ENCODE measurements at places on chromosomes 5 and 9.

GRCh38 chr5:126658561-126658960, 57.8 kb downstream of the PHAX start:
- no peak for DNase-seq

- DNase-seq, result no peak
Observed at GRCh38 chr9:97892421-97892820, 29.9 kb downstream of the TRMO start.

- DNase-seq, result no peak
Observed at GRCh38 chr9:84673806-84674205, 4.3 kb downstream of the NTRK2 start.

DNA sequence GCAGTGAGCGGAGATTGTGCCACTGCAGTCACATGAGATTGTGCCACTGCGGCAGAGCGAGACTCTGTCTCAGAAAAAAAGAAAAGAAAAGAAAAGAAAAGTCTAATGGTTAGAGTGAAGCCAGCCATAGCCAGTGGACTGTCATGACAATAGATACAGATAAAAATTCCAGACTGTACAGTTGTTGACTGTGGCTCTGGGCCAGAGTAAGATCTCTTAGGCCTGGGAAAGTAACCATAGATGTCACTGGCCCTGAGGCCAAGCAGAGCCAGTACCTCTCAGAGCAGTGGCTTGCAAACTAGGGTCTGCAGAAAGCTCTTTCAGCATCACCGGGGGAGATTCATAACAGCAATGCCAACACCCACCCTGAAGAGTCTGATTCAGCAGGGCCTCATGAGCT, 44.1 kb upstream of the SUB1 start:
- DNase-seq, result no peak

DNA sequence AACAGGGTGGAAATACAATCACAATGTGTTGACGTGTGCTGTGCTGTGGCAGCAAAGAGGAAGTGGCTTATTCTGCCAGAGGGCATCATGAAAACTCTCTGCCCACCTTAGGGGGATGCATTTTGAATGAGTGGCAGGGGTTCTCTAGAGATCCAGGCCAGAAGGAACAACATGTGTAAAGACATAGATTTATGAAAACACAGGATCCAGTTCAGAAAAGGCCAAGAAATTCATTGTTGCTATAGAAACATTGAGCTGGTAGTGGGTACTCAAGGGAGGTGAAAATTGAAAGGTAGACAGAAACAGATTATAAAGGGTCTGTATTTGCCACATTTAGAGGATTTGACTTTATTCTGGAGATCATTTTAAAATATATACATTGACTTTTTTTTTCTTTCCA, 417.7 kb downstream of the ENC1 start:
- DNase-seq, result no peak

GRCh38 chr5:4921929-4922328, 218.2 kb upstream of the ADAMTS16 start:
- DNase-seq, result no peak

GRCh38 chr9:124852829-124853531, at the start of gene WDR38:
Gene WDR38, plus strand, starts transcription at chr9:124853460. Its CDS starts 72 bp downstream, at chr9:124853532.
- DNase-seq, result peak; percentile 50

GRCh38 chr5:146069780-146070099, 35.6 kb downstream of the PLAC8L1 start:
- DNase-seq, result no peak

GRCh38 chr5:82534986-82535385, 256.8 kb upstream of the RPS23 start:
- peak; percentile 67 for DNase-seq

DNA sequence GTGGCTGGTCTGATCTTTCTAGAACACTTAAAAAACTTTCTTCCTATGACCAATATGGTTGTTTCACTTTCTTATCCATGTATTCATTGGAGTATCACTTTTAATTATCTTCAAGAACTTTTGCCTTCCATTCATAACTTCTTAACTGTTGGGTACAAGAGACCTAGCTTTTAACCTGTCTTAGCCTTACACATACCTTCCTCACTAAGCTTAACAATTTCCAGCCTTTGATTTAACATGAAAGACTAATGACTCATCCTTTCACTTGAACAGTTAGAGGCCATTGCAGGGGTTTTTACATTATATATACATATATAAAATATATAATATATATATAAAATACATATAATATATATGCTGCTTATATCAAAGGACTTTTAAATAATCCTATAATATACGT, 57.9 kb downstream of the ABHD17B start:
- no peak for DNase-seq

- no peak for DNase-seq
Observed at GRCh38 chr5:157972579-157972978, 113.6 kb upstream of the CLINT1 start.

DNA sequence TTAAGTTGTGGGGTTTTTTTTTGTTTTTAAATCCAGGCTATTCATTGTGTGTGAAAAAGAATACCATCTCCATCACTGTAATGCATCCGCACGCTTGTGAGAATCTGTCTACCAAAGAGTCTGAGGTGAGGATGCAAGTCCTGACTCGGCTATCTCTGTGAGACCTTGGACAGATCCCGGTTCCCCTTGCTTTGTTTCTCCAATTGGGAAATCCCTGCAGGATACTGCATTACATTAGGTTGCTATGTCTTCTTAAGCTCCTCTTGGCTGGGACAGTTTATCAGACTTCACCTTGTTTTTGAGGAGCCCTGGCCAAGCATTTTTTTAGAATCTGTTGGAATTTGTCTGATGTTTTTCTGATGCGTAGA, 46.8 kb downstream of the GALNT10 start:
- no peak for DNase-seq

DNA sequence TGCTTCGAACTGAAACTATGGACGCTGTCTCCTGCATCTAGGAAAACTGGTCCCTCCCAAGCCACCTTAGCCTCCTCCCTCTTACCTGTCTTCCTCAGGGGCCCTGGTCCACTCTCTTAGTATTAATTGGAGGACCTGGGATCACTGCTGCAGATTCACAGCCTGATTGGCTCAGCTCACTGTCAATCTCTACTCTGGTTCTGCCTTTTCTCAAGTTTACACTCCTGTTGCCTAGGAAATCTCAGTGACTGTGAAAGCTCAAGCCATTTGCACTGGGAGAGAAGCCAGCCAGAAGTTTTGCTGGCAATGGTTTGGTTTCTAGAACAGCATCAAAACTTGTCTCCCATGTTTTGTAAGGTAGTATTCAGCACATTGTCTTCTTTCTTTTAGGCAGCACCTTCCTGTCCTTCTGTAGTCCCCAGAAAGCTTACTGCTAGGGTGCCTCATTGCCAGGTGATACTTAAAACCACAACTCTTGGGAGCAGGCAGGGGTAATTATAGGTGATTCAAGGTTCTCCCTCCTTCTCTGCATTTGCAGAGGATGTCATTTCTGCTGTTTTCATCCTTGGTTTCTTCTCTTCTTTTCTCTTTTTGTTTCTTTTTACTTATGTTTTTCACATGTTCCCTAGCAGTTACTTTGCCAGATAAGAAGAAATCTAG, at the start of gene CAPSL:
Gene CAPSL, minus strand, starts transcription at position 55 of the 660 bp plus-strand sequence. CDS start 17,502 bp downstream, outside the sequence.
- peak; percentile 87 for DNase-seq

- no peak for DNase-seq
Observed at GRCh38 chr9:94611638-94612068, 18.0 kb upstream of the FBP2 start.

GRCh38 chr9:90966031-90966290, 164.3 kb downstream of the SYK start:
- DNase-seq, result no peak

GRCh38 chr5:19241690-19242089, 746.3 kb downstream of the CDH18 start:
- no peak for DNase-seq

DNA sequence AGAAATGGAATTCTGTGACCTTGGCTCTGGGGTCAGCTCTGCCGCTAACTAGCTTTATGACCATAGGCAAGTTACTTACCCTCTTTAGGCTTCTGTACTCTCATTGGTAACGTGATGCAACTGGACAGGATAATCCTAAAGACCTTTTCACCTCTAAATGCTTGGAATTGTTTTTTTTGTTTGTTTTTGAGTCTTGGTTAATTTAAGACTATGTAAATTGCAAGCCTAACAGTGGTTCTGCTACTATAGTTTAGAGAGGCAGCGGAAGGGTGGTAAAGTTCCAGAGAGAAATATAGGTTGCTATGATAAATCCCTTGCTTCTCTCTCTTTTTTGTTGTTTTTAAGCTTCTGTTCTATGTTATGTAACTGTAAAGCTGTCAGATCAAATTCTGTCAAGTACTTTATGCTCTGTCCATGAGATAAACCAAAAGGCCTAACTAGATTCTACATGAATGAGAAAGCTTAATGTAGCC, 17.6 kb downstream of the FAM169A start:
- DNase-seq, result no peak

DNA sequence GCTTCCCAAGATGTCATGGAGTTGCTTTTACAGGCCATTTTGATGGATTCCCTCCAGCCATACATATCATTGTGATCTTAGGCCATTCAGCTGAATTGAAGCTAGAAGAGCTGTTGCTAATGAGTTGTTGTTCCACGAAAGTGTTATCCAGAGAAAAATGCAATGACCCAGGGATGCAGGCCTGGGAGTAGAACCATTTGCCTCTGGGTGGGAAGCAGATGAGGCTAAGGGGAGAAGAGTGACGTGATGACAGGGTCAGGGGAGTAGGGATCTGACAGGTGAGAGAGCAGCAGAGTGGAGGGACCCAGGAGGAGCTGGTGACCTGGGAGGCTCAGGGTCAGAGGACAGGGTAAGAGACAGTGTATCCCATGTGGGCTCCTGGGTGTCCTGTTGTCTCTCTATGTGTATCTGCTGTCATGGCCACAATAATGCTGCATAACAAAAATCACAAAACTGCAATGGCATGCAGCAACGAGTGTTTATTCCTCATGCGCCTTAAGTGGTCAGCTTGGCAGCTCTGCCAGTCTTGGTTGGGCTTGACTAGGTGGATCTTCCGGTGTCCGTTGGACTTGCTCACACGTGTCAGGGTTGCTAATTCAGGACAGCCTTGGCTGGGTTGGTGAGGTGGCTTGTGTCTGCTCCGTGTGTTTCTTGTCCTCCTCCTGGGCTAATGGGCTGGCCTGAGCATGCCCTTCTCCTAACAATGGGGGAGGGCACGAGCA, 90.6 kb downstream of the LIFR start:
- DNase-seq, result no peak

GRCh38 chr5:118554981-118555380, 433.4 kb downstream of the DTWD2 start:
- no peak for DNase-seq

DNA sequence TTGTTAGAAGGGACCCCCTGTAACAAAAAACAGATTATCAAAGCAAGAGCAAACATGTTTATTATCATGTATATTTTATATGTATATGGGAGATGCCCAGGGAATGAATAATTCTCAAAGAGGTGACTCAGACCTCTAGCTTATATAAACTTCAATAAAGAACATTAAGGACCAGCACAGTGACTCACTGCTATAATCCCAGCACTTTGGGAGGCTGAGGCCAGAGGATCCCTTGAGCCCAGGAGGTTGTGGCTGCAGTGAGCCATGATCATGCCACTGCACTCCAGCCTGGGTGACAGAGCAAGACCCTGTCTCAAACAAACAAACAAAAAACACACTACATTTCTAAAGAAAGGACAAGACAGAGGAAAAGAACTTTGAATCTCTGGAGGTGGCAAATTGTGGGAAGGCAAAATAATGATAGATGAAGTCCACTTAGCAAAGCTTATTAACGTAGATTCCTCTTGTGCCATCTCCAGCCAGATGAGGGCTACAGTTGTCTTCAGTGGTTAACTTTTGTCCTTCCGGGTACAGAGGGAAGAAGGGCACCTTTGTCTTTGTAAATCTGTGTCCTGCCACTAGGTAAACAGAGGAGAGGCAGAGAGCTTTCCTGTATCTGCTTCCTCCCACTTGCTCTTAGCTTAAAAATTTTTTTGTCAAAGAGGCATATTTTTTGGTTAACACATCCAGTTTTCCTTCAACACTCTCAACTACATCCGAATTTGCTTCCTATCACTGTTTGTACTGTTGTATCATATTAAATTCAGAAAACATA, 7.5 kb upstream of the RFK start:
- DNase-seq, result peak; percentile 4

- DNase-seq, result peak; percentile 41
Observed at GRCh38 chr5:56449071-56449640, 216.0 kb upstream of the ANKRD55 start.

- peak; percentile 40 for DNase-seq
Observed at GRCh38 chr9:114228016-114228808, 72.9 kb downstream of the COL27A1 start.

DNA sequence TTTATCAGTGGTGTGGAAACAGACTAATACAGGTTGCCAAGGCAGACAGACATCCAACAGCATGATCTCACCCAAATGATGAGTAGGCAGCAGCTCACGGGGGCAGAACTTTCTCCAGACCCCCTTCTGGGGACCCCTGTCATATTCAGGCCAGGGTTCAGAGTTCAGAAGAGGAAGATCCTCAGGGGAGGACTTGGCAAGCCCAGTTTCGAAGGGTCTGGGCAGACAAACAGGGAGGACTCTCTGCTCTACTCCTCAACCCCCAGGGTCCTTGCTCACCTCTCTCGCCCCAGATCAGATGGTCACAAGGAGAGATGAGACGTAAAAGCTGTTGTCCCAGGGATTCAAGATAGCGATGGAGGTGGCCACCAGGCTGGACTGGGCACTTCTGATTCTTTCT, 215.1 kb upstream of the MVB12B start:
- no peak for DNase-seq

DNA sequence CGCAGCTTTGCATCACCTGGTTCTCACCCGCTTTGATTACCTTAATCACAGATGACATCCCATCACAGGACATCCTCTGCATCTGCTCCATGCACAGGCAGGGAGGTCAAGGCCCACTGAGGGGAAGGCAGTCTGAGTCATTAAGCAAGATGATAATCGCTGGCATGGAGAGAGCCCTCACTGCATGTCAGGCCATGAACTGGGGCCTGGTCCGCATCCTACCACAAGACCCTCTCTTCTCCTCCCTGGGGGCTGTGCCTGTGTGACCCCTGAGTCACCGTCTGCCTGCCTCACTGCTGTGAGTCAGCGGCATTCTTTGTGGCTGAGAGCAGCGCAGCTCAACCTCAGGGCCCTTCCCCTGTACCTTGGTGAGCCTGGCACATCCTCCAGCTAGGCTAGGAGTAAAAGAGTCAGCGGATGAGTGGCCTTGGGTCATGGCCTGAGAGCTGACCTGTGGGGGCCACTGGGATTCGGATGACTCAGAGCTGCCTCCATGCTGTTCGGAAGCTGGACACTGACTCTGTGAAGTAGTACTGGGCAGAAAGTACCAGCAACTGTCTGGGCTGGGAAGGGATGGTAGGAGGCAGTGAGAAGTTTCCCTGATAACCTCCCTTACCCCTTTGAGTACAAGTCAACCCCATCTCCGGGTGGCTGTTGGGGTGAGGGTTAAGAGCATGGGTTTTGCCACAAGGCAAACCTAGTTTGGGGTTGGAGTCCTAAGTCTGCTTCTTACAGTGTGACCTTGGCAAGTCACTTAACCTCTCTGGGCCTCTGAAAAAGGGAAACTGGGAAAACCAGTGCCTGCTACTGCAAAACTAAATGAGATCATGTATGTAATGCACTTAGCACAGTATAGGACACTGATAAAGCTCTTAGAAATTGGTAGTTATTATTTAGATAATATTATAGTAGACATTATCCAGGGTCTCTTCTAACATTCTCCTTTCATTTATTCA, 14.6 kb upstream of the ARSI start:
- no peak for DNase-seq

Measured in brain (organoid and tissue), 16 donors.